ENCODE measurements at places on chromosomes 12 and 14. TPM values are rescaled to one million over a fixed set of nuclear protein-coding genes. Genes with fewer than 3 reads are reported as not detected.

DNA sequence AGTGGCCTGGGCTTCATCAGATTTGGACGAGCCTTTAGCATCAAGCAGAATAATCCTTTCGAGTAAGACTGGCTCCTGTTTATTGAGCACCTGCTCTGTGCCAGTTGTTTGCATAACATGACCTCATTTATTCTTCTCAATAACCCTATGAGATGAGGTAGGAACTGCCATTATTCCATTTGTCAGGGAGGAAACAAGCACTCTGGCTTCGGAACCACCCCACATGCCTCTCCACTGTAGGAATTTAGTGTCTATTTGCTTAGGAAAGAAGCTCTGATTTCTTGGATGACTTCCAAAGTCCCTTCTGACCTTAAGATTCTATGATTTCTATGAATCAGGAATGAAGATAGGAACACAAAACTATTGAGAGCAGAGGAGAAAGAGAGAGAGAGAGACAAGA, 11.0 kb downstream of the SAMD4A start:
- DNase-seq = no peak

GRCh38 chr12:71749666-71750065, 5.0 kb upstream of the RAB21 start:
- no peak for DNase-seq

The TSPAN19 gene
- not detected for total RNA-seq

GRCh38 chr12:28569698-28570411, 379.6 kb downstream of the CCDC91 start:
- DNase-seq = peak; percentile 69

GRCh38 chr12:87603727-87604126, 425.5 kb downstream of the C12orf50 start:
- DNase-seq = no peak

The ADAM21 gene
- not detected for total RNA-seq

DNA sequence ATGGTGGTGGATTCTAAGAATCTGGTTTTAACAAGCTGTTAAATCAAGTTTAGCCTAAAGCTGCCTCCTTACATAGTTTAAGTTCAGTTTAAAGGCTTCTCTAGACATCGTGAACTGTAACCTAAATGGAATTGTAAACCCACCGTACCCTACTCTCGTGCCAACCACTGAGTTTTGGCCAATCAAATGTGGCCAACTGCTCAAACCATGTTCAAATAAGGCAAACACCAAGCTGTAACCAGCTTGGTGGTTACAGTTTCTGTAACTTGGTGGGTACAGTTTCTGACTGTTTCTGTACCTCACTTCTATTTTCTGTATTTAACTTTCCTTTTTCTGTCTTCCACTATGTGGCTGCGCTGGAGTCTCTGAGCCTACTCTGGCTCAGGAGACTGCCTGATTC, 131.9 kb upstream of the DDHD1 start:
- no peak for DNase-seq

GRCh38 chr14:24196071-24197055, 1.1 kb upstream of the TM9SF1 start:
- no peak for DNase-seq

The NCOR2 gene
- 134 TPM for total RNA-seq

The CHST11 gene
- total RNA-seq = 9.9 TPM

The BICDL1 gene
- 0.55 TPM for total RNA-seq

- DNase-seq = no peak
These were observed 57.3 kb upstream of the E2F7 start for GRCh38 chr12:77122661-77123060.

The FOXN4 gene
- not detected for total RNA-seq

GRCh38 chr14:64520699-64521098, 16.1 kb downstream of the ZBTB1 start:
- no peak for DNase-seq

- no peak for DNase-seq
These were observed 122.5 kb upstream of the MAP1LC3B2 start for GRCh38 chr12:116436561-116437249.

GRCh38 chr12:25962932-25963525, 4.5 kb downstream of the RASSF8 start:
- DNase-seq = peak; percentile 86
